ENCODE measurements at places on chromosomes 12 and 14. TPM values are rescaled to one million over a fixed set of nuclear protein-coding genes. Genes with fewer than 3 reads are reported as not detected.

Gene KSR2
- not detected for total RNA-seq

Gene DCAF5
- total RNA-seq = 16.3 TPM

Gene EIF2B1
- 74.4 TPM for total RNA-seq

Gene P2RX7
- total RNA-seq = under 0.01 TPM

Gene MAP1LC3B2
- 0.28 TPM for total RNA-seq

Gene CGRRF1
- total RNA-seq = 15.0 TPM

Gene KRT78
- not detected for total RNA-seq

Gene DIO2
- total RNA-seq = 27.0 TPM

Gene LMO3
- 0.56 TPM for total RNA-seq

Gene FOXA1
- total RNA-seq = not detected

Gene TSHR
- total RNA-seq = not detected

Gene PWP1
- 80.6 TPM for total RNA-seq

Gene PTPRO
- total RNA-seq = 3.1 TPM

Gene CD4
- total RNA-seq = 0.28 TPM

Gene SERPINA12
- total RNA-seq = not detected

Gene GALNT6
- total RNA-seq = 3.4 TPM

Gene PRH2
- not detected for total RNA-seq

Gene ZNF605
- total RNA-seq = 7.1 TPM

Gene TMEM132C
- not detected for total RNA-seq

Gene DBX2
- total RNA-seq = not detected

Gene PAX9
- total RNA-seq = not detected

Gene TAS2R10
- total RNA-seq = under 0.01 TPM

Gene CD69
- total RNA-seq = not detected

Gene EMP1
- total RNA-seq = 150 TPM

Gene RTN1
- under 0.01 TPM for total RNA-seq

Gene PMEL
- 1.1 TPM for total RNA-seq

Gene NTN4
- 153 TPM for total RNA-seq

Gene OR4E2
- not detected for total RNA-seq
